ENCODE measurements at places on chromosomes 13 and 19.

GRCh38 chr19:49196527-49197240 is 39.1 kb downstream of the TRPM4 start:
- no peak for DNase-seq

DNA sequence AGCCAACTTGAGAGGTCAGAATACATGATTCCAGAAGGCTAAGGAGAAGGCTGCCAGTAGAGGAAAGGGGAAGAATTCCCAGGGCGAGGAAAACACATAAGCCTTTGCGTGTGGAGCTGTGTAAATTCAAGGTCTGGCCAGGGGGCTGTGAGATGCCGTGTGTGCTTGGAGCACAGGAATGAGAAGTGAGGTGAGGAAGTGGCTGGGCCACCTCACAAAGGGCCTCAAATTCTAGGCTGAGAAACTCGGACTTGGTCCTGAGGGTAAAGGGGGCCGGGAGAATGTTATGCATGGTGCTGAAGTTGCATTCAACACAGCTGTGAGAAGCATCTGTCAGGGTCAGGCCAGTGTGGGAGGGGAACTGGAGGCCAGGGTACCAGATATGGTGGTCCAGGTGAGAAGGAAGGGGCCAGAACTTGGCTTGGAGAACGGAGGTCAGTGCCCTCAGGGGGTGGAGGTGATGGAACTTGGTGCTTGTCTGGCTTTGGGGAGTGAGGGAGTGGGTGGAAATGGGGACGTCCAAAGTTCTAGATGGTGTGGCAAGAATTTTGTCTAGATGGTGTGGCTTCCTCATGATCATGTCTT is 4.9 kb upstream of the ZNF580 start:
- DNase-seq: no peak

DNA sequence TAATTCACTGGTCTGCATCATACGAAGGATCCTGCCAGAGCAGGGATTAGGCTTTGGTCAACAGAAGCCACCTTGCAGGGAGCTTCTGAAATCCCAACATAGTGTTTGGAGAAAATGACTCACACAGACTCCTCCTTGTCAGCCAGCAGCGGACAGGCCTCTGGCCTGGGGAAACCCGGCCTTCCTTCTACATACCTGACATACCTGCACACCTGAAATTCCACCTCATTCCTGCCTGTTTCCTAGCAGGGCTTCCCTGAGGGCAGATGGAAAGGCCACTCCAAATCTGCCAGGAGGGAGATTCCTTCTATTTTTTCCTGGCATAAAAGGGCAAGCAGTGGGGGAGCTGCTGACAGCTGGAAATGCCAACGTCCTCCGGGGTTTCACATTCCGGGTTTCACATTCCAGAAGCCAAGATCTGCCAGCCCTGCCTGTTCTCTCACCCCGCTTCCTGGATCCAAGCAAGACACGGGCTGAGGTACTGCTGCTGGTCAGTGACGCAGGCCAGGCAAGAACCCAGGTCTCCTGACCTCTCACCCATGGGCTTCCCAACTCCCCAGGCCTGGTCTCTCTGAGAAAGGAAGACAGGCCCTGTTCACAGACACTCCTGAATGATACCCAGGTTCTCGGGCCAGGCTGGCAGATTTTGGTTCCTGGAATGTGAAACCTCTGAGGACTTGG is 18.2 kb upstream of the IGFL1 start:
- no peak for DNase-seq

- DNase-seq: no peak
Observed at GRCh38 chr13:30143666-30144400, 163.5 kb downstream of the KATNAL1 start.

GRCh38 chr13:39530916-39531315 is 72.1 kb downstream of the LHFPL6 start:
- DNase-seq: no peak

- no peak for DNase-seq
Observed at GRCh38 chr19:13229246-13229645, 79.0 kb downstream of the IER2 start.

- no peak for DNase-seq
Observed at GRCh38 chr19:6416658-6417405, 7.8 kb downstream of the KHSRP start.

DNA sequence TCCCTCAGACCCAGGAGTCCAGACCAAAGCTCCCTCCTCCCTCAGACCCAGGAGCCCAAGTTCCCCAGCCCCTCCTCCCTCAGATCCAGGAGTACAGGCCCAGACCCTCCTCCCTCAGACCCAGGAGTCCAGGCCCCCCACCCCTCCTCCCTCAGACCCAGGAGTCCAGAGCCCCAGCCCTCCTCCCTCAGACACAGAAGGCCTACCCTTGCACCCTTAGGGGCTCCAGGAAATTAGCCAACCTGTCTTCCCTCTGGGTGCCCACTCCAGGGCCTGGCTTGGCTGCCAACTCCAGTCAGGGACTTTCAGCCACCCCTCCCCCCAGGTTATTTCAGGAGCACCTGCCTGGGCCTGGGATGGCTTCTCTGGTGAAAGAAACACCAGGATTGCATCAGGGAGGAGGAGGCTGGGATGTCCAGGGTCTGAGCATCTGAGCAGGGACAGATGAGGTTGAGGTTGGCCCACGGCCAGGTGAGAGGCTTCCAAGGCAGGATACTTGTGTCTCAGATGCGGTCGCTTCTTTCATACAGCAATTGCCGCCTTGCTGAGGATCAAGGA is at the start of gene FGF21:
TSS of gene FGF21 (plus strand) at position 441 of the 558 bp plus-strand sequence. CDS start 713 bp downstream, outside the sequence.
- no peak for DNase-seq

- DNase-seq: no peak
Observed at GRCh38 chr13:81283062-81283461, 942.1 kb upstream of the SPRY2 start.

DNA sequence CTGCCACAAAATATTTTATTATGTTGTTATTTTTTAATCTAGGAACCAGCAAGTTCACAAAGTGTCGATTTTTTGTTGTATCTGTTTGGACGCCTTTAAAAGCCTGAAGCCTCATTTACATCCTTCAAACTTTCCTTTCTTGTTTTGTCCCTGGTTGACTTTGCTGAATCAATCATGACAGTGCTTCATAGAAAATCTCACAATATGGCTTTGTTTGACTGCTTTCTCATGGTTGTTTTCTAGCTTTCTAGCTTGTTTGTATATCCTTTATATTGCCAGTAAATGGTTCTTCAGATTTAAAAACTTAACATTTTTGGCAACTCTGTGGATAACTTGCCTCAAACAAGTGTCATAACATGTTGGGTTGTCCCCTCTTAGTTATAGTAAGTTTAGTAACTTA is 84.1 kb upstream of the ATXN8OS start:
- DNase-seq: no peak

DNA sequence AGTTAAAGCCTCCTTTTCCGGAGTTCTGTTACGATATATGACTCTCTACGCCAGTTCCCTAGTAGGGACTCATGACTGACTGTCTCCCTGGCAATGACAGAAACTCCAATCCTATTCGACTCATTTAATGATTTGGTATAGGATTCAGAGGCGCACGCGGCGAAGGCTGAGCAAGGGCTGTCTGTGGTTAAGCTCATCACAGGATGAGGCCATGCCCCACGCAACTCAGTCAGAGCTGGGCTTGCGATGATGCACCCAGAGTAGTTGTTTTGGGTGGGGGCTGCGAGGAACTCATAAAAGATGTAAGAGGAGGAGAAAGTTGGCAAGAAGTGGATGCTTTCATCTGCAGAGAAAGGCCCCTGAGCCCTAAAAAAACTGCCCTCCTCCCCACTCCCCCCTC is 468 bp upstream of the SERTM1 start:
- DNase-seq: no peak

DNA sequence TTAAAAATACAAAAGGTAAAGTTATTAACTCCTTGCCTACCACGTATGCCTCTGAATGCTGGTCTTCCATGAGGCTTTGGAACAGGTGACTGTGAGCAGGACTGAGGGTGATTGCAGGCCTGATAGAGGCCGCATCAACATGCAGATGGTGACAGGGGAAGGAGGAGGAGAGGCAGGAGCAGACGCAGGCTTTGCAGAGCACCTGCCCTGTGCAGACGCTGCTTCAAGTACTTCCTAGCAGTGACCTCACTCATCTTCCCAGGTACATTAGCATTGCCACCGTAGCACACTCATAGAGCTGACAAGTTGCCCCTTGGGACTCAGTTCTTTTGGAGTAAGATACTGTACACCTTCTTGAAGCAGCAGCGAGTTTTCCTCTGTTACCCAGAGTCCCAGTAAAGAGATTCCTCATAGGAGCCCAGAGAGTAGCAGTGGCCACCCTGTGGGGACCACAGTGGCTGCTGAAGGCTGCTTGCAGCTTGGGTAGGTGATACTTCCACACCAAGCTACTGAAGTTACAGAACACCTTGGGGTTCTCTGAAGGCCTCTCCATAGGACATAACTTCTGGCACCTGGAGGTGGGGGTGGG is 56.0 kb downstream of the ZNF536 start:
- no peak for DNase-seq

DNA sequence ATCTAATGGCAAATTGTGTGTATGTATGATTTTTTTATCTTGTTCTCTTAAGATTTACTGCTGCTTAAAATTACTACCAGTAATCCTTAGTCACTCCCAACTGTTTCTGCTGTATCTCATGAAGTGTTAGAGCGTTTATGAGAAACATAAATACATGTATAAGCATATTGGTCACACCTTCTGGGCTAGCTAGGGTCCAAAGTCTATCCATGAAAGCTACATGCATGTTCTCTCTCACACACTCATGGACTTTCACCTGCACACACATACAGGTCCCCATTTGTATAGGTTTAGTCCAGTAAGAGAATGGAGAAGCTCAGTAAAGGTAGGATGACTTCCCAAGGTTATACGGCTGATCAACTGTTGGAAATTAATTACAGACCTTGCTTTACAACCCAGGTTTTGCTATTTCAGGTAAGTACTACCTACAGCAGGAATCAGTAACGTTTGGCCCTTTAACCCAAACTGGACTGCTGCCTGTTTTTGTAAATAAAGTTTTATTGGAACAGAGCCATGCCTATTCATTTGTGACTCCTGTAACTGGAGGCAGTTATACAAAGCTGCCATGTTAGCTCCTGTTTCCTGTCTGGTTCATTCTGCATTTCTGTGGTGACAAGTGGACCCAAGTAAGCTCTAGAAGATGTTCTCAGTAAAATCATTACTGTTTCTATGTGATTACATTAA is 15.3 kb downstream of the METTL21C start:
- DNase-seq: no peak

GRCh38 chr13:42412812-42413483 is 141.0 kb downstream of the AKAP11 start:
- no peak for DNase-seq

DNA sequence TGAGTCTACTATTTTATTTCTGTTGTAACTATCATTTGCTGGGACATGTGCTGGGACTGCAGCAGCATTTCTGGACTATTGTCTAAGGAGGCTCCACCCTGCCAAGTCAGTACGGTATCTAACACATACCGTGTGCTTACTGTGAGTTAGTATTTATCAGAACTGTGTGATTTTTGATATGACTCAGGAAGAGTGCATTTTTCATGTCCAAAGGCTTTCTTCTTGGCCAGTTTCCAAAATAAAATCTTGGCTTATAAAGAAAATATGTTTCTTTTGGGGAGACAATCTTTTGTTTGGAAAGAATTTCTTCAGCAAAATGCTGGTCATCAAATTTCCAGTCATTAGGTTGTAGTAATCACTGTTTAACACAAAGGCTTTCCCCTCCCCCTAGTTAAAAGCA is 11.6 kb downstream of the PARP4 start:
- no peak for DNase-seq

GRCh38 chr13:51581148-51581820 is 3.0 kb upstream of the WDFY2 start:
- DNase-seq: no peak

GRCh38 chr13:77299587-77299986 is 27.3 kb downstream of the MYCBP2 start:
- no peak for DNase-seq

DNA sequence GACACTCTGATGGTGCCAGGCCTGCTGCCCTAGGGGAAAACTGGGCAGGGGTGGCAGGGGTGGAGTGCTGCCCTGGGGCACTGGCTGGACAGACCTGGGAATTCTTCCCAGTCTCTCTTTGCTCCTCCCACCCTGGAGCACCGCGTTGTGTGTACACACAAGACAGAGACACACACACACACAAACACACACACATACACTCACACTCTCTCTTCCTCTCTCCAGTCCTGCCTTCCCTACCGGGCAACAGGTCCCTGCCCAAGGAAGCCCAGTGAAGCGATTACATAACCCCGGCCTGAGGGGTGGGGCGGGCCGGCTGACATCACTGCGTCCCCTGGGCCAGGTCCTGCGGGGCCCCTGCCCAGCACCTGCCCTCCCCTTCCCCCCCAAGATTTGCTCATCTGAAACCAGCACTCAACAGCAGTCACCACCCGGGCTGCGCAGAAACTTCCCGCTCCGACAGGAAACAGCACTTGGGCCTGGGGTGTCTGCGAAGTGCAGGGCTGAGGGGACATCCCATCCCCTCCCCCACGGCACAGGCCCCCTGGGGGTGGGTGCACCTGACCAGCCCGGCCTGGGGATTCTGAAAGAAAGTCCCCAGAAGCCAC is 1.2 kb downstream of the MKNK2 start:
- DNase-seq: peak; percentile 45

GRCh38 chr13:100203696-100204367 is 114.9 kb downstream of the PCCA start:
- no peak for DNase-seq

GRCh38 chr13:113836768-113837559 is 26.9 kb downstream of the GAS6 start:
- DNase-seq: no peak

DNA sequence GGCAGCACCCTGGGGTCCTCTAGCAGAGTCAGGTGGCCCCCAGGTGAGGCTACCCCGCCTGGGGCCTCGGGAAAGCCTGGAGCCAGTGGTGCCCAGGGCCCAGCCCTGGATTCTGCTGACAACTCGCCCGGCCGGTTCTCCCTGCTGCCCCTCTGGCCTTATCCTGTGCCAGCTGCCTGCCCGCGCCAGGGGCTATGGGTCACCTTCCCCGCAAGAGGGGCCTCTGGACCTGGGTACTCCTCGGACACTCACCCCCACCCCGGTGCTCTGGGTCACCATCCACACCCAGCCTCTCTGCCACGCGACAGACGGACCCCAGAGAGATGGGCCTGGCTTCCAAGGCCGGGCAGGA is 24.0 kb downstream of the ZBTB7A start:
- no peak for DNase-seq

DNA sequence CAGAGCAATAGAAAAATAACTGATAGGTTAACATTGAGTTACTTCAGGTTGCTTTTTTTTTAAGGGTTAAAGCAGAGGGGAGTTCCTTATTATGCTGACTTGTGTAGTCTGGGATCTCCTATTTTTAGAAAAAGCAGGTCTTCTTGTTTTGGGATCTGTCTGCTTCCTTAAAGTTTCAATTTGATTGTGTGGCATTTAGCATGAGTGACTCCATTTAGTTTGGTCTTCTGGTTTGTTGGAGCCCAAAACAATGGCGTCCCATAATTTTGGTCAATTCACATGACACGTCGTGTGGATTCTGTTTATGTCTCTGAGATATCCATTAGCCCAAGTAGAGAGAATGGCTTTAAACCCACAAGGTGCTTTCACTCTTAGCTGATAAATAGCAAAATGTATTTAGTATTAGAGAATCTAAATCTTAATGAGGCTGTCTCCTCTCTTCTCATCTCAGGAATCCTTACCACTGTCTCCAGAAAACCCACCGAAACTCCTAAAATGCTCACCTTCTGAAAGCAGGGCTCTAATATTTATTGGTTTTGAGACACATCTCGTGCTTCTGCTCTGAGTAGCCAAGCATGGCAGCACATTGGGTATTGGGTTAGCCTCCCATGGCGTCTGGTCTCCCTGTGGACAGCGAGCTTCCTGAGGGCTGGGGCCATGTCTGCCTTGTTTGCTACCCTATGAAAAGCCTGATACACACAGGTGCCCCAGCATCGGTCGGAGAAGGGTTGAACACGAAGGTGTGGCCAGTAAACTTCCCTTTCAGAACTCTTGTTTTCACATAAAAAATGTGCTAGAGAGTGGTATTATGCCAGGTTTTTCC is 67.2 kb upstream of the GPR183 start:
- no peak for DNase-seq

All from stimulated activated CD4-positive, alpha-beta T cell treated with anti-CD3 and anti-CD28 coated beads, Interleukin-4, amount 100 ng/mL, for 48 hours (primary cell).